CD4-positive, alpha-beta T cell treated with Interleukin-17A for 4 hours (primary cell): ENCODE measurements at places on chromosomes 5 and 9.

- no peak for DNase-seq
These were observed 80.9 kb upstream of the IL33 start for GRCh38 chr9:6134661-6135180.

DNA sequence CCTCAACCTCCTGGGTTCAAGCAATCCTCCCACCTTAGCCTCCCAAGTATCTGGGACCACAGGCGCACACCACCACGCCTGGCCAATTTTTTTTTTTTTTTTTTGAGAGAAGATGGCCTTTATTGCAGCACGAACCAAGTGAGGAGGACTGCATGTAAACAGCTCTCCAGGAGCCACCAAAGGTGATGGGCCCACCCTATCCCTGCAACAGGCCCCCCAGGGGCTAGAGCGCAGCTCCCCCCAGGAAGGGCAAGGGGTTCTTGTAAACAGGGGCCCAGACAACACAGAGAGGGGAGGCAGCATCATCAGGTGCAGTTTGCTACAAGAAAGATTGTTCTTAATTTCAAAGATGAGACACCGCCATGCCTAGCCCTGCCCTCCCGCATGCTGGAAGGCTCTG lies 12.6 kb upstream of the EGR1 start:
- no peak for DNase-seq

DNA sequence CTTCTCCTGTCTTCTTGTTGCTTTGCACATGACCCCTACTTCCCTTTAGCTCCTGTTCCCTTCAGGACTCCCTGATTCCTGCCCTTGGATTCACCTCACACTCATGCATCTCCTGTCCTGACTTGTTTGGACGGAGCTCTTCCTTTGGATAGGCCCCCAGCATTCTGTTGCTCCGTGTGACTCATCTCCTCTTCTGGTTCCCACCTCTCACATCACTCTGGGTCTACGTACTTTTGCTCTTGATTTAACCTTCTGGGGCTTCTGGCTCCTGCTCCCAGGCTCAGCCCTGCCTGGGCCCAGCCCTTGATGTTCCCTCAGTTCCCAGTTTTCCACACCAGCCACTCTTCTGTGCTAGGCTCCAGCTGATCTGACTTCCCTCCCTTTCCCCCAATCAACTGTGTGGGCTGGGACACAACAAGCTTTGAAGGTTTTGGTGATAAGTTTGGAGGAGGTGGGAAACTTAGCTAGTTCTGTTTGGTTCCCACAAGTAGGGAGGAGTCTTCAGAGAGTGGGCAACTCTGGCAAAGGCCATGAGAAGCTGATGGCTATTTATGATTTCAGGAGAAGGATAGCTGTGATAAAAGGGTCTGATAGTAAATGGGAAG lies 331.5 kb downstream of the ARHGEF28 start:
- no peak for DNase-seq

DNA sequence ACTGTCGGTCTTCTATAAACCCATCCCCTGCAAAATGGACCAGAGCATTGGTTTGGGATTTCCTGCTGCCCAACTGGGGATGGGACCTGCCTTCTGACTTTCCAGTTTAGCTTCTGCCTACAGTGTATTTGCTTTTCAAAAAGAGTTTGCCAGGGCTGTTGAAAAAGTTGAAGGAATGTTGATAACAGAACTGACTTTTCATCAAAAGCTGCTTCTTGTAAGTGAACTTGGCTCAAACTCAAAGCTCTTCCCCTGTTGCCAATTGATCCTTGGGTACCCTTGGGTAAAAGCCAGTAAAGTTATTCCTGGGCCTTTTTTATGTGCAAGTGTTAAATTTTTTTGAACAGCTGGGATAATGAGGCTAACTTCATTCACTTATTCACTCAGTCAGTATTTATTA lies 142.9 kb upstream of the SLC30A5 start:
- DNase-seq, result no peak

GRCh38 chr9:31542384-31543055 lies 841.9 kb upstream of the ACO1 start:
- DNase-seq, result peak; percentile 6

GRCh38 chr5:50687548-50687947 lies 21.1 kb downstream of the PARP8 start:
- DNase-seq, result no peak

GRCh38 chr5:107512029-107512428 lies 158.7 kb downstream of the EFNA5 start:
- no peak for DNase-seq

- no peak for DNase-seq
These were observed 38.9 kb downstream of the NDUFS6 start for GRCh38 chr5:1840071-1840547.

DNA sequence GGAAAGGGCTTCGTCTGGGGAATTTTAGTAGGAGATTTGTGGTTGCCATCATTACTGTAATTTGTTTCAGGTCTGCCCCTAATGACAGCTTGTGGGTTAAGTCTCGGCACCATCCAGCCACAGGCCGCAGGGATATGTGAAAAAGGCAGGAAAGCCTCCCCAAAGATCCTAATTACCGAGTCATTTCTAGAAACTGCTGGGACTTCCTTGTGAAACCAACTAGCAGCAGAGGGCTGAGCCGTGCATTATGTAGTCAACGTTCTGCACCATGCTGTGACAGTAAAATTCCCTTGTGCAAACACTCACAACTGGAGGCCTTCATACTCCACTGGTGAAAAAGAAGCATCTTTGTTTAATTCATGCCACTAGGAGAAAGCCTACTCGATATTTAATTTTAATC lies 230.3 kb downstream of the MPDZ start:
- DNase-seq, result no peak

- peak; percentile 75 for DNase-seq
These were observed 8.0 kb downstream of the NTNG2 start for GRCh38 chr9:132169672-132170392.

- no peak for DNase-seq
These were observed 6.5 kb downstream of the EGFL7 start for GRCh38 chr9:136668983-136669790.

DNA sequence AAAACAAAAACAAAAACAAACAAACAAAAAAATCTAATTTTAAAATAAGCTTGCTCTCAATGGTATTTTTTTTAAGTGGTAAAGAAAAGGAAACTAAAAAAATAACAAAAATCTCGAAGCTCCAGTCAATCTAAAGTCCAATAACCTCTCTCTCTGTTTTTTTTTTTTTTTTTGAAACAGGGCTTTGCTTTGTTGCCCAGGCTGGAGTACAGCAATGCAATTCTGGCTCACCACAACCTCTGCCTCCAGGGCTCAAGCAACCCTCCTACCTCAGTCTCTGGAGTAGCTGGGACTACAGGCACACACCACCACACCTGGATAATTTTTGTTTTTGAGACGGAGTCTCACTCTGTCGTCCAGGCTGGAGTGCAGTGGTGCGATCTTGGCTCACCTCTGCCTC lies 25.9 kb upstream of the GLDC start:
- no peak for DNase-seq

DNA sequence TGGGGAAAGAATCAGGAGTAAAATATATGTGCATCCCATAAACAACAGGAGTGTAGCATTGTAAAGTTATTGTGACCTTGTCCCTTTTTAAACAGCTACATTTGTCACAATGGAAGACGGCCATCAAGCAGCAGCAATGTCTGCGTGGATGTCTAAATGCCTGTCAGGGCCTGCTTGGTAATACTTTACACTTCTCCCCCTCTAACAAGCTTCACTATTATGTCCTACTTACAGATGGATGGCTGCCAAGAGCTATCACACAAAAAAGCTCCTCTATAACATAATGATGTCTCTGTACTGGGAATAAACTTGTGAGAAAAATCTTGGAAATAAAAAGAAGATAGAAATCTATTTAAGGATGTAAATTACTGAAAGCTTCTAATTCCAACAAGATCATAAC lies 213.0 kb downstream of the FBXL17 start:
- DNase-seq, result no peak

- DNase-seq, result no peak
These were observed 57.1 kb downstream of the FOXD1 start for GRCh38 chr5:73391441-73391881.
